Fibroblast of skin of left quadriceps (primary cell): ENCODE measurements at places on chromosomes 6 and 20.
A peak's percentile ranks its signal among the peaks of the same experiment; 100 is the strongest.

DNA sequence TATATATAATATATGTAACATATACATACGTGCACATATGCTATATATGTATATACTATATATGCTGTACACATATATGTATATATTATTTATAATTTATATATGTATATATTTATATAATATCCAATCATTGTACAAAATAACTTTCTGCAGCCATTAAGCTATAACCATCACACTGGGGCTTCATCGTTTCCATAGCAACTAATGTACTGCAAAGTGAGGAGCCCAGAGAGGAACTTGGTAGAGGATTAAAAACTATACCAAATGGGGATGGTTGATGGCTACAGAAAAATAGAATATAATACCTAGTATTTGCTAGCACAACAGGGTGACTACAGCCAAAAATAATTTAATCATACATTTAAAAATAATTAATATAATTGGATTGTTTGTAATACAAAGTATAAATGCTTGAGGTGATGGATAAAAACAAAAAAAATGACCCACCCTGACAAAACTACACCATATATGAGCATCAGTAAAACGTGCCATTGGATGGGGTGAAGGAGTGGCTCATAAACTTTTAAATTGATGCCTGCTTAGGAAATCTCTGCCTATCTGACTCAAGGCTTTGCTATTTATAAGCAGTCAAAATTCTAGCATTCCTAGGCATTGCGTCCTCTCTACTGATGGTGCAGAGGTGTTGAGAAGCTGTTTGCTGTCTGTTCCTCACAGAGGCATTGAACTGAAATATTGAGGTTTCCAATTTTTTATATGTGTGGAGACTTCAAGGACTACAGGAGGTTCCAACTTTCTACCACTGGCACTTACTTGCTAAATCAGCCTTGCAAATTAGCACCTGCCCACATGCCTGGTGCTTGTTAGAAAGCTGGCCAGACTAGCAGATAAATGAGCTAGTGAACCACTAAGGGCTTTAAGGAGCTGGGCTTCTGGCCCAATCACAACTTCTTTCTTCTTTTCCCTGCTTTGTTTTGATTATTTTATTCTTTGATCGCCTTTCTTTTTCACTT is 190.1 kb downstream of the SCP2D1 start:
- DNase-seq, result no peak

GRCh38 chr6:25173246-25173645 is 105.9 kb upstream of the CARMIL1 start:
- DNase-seq, result no peak

GRCh38 chr20:61370841-61371303 is 118.8 kb downstream of the CDH4 start:
- no peak for DNase-seq

- no peak for DNase-seq
Observed at GRCh38 chr20:50187403-50188051, 3.1 kb upstream of the CEBPB start.

GRCh38 chr6:120278689-120279396 is 929.3 kb upstream of the MAN1A1 start:
- DNase-seq, result no peak

DNA sequence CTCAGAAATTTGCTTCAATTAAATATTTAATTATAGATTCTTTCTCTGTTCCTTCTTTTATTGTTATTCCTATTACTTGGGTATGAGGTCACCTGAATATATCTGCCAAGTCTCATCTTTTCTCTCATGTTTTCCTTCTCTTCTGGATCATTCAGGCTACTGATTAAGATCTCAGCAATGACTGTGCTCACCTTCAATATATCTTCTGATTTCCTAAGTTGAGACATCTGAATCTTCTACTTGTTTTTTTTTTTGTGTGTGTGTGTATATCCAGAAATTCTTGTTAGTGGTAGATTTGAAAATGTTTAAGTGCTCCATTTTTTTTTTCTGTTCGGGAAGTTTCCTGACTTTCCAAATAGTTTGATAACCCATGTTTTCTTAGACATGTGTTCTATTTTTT is 108.0 kb downstream of the ADGRB3 start:
- no peak for DNase-seq

GRCh38 chr6:37877373-37878149 is 58.0 kb downstream of the ZFAND3 start:
- DNase-seq, result no peak

DNA sequence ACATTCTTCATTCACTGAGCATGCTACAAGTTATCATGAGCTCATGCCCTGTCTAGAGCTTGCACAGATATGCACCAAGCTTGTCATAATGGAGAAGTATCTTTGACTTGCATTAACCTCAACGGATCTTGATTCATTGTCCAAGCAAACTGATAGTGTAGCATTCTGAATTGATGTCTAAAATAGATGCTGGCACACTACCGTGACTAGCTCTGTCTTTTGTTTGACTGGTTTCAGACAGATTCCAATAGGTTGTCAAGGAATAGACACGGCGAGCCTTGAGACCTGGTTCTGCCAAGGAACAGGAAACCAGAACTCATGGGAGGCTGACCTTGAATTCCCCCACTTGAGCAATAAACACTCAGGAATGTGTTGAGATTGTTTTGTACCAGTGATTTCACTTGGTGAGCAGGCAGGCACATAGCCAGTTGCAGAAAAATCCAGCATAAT is 1153.1 kb upstream of the GJE1 start:
- peak; percentile 57 for DNase-seq
